ENCODE measurements at places on chromosomes 6 and 20. TPM values are rescaled to one million over a fixed set of nuclear protein-coding genes. Genes with fewer than 3 reads are reported as not detected.

Gene GPX5
- not detected for total RNA-seq

- H3K27ac ChIP-seq, result no peak overlapping the region
- no peak for DNase-seq
- no peaks in the 10 kb centered on the region for H3K4me1 ChIP-seq
- H3K4me3 ChIP-seq, result no peak overlapping the region
- no peaks in the 10 kb centered on the region for H3K36me3 ChIP-seq
- H3K27me3 ChIP-seq, result peaks cover 46% of the 10 kb centered on the region
These were observed 11.3 kb downstream of the TFAP2B start for GRCh38 chr6:50829898-50830444.

Gene PPIL4
- total RNA-seq, result 25.7 TPM

DNA sequence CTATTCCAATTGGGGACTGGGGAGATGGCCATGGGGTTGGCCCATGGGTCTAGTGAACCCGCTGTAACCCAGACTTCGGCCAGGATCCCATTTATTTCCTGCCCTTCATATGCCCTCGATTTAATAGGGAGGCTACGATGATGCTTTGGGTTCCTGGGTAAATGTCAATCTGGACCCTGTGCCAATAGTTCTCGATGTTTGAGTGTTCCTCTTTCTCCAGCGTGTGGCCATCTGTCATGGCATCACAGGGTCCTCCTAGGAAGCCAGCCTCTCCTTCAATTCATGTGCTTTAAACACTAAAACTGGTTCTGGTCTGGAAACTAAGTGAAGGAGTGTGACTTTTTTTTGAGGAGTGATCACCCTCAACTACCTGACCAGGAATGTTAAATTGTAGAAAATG is 28.7 kb upstream of the ELMO2 start:
- no peaks in the 10 kb centered on the region for H3K36me3 ChIP-seq
- no peak for DNase-seq
- H3K4me3 ChIP-seq, result no peak overlapping the region
- H3K4me1 ChIP-seq, result no peaks in the 10 kb centered on the region

GRCh38 chr6:37233541-37233940 is 24.0 kb upstream of the TBC1D22B start:
- DNase-seq, result no peak
- no peak overlapping the region for H3K27ac ChIP-seq
- no peaks in the 10 kb centered on the region for H3K36me3 ChIP-seq
- no peaks in the 10 kb centered on the region for H3K27me3 ChIP-seq
- no peaks in the 10 kb centered on the region for H3K4me1 ChIP-seq

- H3K4me1 ChIP-seq, result peaks cover 5% of the 10 kb centered on the region
- no peaks in the 10 kb centered on the region for H3K36me3 ChIP-seq
- H3K27ac ChIP-seq, result no peak overlapping the region
These were observed 1.2 kb downstream of the GPR6 start for GRCh38 chr6:109979033-109979921.

Gene ASIP
- not detected for total RNA-seq

DNA sequence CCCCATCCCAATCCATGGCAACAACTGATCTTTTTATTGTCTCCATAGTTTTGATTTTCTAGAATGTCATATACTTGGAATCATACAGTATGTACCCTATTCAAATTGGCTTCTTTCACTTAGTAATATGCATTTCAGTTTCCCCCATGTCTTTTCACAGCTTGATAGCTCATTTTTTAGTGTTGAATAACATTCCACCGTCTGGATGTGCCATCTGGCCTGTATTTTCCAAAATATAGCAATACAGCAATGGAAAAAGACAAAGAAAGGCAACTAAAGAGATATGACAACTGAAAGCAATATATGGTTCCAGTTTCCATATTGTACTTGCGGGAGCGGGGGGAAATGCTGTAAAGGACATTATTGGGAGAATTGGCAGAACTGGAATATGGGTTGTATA is 166.4 kb upstream of the NT5E start:
- no peak overlapping the region for H3K4me3 ChIP-seq
- H3K27ac ChIP-seq, result no peak overlapping the region
- no peaks in the 10 kb centered on the region for H3K27me3 ChIP-seq
- no peaks in the 10 kb centered on the region for H3K36me3 ChIP-seq
- no peaks in the 10 kb centered on the region for H3K4me1 ChIP-seq
- DNase-seq, result no peak

DNA sequence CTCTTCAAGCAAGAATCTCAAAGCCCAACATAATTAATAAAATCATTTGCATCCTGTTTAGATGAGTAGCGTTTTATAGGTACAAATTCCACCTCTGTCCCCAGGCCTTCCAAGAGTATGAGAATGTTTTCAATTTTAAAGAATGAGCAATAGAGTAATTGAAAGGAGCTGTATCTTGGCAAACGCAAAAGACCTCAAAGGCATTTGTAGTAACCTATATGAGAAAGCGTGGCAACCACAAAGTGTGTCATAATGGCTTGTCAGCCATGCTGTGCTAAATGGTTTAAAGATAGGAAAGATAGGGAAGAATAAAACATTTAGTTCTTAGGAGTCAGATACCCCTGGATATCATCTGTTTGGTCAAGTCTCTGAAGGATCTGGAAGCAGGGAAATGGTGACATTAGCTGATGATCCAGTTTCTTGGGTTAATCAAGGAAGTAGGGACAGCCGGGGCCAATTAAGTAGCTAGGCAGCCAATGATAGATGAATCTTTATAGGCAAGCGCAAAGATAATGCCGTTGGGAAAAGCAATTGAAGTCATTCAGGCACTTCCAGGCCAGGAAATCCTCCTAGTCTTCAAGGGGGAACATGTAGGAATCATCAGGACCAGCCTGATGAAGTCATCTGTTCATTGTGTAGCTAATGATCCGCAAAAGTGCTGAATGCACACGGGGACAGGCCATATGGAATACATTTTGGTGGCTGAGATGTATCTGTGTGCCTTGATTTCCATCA is 71.5 kb upstream of the ISM1 start:
- peaks cover 4% of the 10 kb centered on the region for H3K27me3 ChIP-seq
- H3K4me3 ChIP-seq, result no peak overlapping the region
- DNase-seq, result no peak
- no peaks in the 10 kb centered on the region for H3K4me1 ChIP-seq

DNA sequence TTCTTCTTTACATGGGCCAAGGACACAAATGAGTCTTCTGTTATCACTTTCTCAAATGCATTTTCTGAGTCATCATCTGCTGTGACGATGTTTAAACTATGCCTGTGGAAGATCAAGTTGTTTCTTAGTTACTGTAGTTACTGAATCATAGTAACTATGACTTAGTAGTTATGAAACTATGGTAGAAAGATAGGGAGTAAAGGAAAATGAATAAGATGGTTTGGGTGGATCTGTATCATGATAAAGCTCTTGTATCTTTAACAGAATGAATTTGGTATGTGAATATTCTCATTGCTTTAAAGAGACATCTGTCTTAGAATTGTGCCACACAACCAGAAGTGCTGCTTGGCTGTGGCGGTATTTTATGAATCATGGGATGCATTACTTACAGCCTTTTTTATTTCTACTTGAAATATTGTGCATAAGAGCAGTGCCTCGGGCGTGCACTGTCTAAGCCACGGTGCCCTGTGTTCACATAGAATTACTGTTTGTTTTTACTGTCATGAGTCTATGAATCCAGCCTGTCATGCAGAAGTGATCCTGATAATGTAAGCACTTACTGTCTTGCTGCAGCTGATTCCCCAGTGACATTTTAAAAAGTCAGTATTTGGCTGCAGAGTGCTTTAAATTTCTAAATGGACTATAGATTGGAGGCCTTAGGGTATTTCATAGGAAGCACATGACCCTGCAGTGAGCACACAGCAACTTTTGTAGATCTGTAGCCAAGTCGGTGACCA is 215.2 kb downstream of the TMEM242 start:
- H3K27me3 ChIP-seq, result no peaks in the 10 kb centered on the region
- DNase-seq, result no peak
- no peaks in the 10 kb centered on the region for H3K36me3 ChIP-seq
- no peaks in the 10 kb centered on the region for H3K4me1 ChIP-seq

GRCh38 chr6:53517021-53517420 is 27.9 kb downstream of the GCLC start:
- no peak overlapping the region for H3K27ac ChIP-seq
- H3K36me3 ChIP-seq, result no peaks in the 10 kb centered on the region
- H3K4me3 ChIP-seq, result no peak overlapping the region
- H3K4me1 ChIP-seq, result no peaks in the 10 kb centered on the region
- H3K27me3 ChIP-seq, result no peaks in the 10 kb centered on the region

DNA sequence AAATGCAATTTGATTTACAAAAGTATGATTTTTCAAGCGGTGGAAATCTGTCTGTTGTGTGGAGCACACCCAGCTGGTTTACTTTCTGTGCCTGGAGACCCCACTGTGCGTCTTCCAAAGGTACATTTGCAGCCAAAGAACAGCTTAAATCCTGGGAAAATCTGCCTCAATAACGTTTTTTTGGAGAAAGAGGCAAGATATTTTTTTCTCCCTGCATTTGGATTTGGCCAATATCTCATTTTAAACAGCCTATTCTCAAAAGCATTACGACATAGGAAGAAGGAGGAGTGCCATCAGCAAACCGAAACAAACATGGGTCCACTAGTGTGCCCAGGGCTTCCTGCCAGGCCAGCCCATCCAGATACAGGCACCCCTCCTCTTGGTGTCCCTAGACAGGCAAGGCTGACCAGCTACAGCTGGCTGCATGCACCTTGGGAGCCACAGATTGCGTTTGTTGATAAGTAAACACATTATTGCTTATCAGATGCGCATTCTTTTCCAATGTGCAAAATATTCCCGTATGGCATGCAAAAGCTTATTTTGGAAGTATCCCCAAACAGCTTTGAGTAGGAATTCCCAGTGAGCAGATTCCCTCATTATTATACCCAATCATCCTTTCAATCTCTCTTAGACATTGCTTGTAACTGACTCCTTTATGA is 184.5 kb upstream of the MARCKS start:
- peaks cover 5% of the 10 kb centered on the region for H3K4me1 ChIP-seq
- no peak overlapping the region for H3K4me3 ChIP-seq
- peak overlapping the region; percentile 66 for H3K27ac ChIP-seq
- H3K36me3 ChIP-seq, result no peaks in the 10 kb centered on the region
- H3K27me3 ChIP-seq, result no peaks in the 10 kb centered on the region

DNA sequence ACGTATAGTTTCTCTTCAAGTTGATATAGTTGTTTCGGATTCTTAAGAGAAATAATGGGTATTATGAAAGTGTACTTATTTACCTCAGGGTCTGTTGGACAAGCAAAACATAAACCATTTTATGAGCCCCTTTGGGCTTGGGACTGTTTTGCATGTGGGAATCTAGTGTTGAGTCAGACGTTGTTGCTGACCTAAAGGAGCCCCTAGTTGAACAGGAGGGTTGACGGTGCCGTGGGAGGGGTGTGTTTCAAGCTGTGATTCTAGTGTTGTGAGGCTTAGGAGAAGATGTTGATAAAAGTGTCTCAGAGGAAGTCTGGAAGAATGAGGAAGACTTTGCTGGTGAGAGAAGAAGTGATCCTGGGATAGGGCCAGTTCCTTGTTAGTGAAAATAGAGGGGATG is 140.0 kb downstream of the ARID1B start:
- no peaks in the 10 kb centered on the region for H3K36me3 ChIP-seq
- peaks cover 49% of the 10 kb centered on the region for H3K4me1 ChIP-seq

Gene TGM2
- 60.2 TPM for total RNA-seq

Gene IDH3B
- total RNA-seq, result 85.0 TPM

GRCh38 chr6:43870660-43871061 is 100.7 kb downstream of the VEGFA start:
- H3K27me3 ChIP-seq, result peaks cover 2% of the 10 kb centered on the region
- no peak overlapping the region for H3K4me3 ChIP-seq
- H3K36me3 ChIP-seq, result no peaks in the 10 kb centered on the region
- H3K4me1 ChIP-seq, result no peaks in the 10 kb centered on the region
- H3K27ac ChIP-seq, result no peak overlapping the region

DNA sequence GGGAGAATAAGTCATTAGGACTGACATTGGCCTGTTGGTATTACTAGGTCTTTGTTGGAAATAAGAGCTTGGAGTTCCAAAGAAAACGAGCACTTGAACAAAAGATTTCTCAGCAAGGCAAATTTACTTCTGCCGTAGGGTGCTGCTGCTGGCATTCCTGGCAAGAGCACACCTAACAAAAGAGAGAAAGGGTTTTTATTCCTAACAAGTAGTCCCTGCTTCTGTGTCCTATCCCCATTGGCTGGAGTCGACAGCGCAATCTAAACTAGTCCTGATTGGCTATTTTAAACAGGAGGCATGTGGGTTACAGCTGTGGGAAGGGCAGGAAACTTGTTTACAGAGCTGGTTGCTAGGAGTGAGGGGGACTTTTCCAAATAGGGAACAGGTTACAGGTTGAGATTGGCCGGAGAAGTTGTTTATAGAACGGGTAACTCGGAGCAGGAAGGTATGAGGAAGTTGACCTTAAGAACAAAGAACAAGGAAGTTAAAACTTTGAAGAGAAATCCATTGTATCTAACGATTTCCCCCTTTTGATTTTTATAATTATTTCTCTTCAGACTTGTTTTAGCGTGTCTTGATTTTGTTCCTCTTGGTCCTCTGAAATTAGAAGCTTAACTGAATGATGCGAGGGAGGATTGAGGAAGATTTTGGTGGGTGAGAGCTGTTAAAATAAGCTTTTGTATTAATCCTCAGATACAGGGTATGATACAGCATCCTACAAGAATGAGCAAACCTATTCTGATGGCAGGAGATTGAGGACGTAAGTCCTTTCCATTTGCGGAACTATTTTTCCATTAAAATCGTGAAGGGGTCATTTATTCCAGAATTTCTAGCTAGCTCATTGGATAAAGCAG is 3.4 kb upstream of the ZNFX1 start:
- H3K4me3 ChIP-seq, result peak overlapping the region; percentile 63
- peak overlapping the region; percentile 97 for H3K27ac ChIP-seq
- H3K36me3 ChIP-seq, result peaks cover 18% of the 10 kb centered on the region
- H3K4me1 ChIP-seq, result peaks cover 15% of the 10 kb centered on the region
- no peaks in the 10 kb centered on the region for H3K27me3 ChIP-seq

DNA sequence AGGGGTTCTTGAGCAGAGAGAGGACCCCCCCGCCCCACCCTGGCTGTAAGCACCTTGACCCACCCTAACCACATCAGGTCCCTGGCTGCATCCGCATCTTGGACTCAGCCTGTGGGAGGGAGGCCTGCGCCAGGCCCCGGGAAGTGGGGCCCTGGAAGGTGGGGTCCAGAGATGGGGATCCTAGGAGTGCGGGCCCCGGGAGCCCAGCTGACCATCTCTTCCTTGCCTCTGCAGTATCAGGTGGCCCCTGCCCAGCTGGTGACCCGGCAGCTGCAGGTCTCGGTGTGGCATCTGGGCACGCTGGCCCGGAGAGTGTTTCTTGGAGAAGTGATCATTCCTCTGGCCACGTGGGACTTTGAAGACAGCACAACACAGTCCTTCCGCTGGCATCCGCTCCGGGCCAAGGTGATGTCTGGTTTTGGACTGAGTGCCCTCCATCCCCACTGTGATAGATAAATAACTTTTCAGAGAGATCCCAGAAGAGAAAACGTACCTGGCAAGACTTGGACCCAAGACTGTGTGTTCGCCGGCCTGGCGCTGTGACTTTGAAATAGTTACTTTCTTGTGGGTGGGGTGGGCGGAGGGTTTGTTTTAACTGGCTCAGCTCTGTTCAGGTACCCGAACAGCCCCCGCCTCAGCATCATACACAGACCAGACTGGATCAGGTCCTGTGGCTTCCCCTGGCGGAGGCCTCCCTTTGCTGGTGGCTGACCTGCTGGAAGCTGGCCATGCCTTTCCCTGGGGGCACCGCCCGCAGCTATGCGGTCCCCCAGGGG is 62.0 kb downstream of the EZR start:
- H3K36me3 ChIP-seq, result no peaks in the 10 kb centered on the region
- H3K4me3 ChIP-seq, result no peak overlapping the region
- H3K4me1 ChIP-seq, result peaks cover 4% of the 10 kb centered on the region
- DNase-seq, result no peak
- no peaks in the 10 kb centered on the region for H3K27me3 ChIP-seq
- H3K27ac ChIP-seq, result no peak overlapping the region

Gene SEMG1
- total RNA-seq, result not detected

Gene NOX3
- total RNA-seq, result not detected

Gene GSTA3
- not detected for total RNA-seq

- no peak for DNase-seq
- peaks cover 2% of the 10 kb centered on the region for H3K4me1 ChIP-seq
- H3K36me3 ChIP-seq, result no peaks in the 10 kb centered on the region
- H3K4me3 ChIP-seq, result no peak overlapping the region
- H3K27ac ChIP-seq, result peak overlapping the region; percentile 73
These were observed 245.4 kb upstream of the PREP start for GRCh38 chr6:105648276-105648675.

Data from spleen (tissue), 13 donors.